MM.1S (cell line): ENCODE measurements at places on chromosomes 2 and 18.

- DNase-seq, result no peak
Observed at GRCh38 chr2:212299333-212299732, 239.3 kb downstream of the ERBB4 start.

DNA sequence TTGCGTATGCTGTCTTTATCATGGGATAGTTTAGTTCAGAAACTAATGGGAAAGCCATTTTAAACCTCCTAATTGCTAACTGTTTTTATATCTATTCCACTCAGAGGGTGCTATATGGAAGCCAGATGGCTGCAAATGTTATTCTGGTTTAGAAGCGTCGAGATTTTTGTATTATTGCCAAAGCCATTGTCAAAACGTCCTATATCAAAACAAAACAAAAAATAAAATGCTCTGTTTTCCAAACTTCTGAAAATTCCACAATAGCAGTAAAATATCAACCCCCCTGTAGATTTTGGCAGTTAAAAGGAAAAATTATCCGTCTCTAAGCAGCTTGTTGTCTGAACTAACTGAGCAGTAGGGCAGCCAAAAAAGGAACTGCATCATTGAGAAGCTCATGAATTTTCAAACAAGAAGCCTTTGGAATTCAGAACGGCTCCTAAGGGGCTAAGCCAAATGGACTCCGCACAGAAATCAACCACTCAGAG, 195.4 kb upstream of the CWC22 start:
- no peak for DNase-seq

GRCh38 chr18:179499-179898, 21.1 kb downstream of the USP14 start:
- DNase-seq, result no peak

DNA sequence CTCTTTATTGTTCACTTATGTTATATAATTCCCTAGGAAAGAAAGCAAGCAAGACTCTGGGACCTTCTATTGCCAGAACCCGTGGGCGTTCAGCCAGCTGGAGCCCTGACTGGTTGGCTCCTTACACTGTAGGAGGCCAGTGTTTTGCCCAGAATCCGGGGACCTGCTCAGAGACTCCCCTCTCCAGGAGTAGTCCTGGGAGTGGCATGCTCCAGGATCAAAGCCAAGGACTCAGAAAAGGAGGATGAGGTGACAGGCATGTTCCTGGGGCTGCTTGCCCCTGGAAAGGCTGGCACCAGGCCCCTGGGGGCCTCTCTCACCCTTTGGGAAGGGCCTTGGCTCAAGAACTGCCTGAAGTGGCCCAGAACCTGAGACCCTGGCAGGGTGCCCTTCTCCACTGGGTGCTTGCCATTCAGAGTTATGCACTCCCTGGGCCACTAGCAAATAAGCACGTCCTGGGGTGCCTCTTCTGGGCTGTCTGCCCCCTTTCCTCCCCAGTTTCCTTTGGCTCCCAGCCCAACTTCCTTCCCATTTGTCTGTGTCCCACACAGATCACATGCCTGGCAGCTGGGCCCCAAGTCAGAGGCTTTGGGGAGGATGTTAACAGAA, 19.6 kb upstream of the KIF3C start:
- no peak for DNase-seq

DNA sequence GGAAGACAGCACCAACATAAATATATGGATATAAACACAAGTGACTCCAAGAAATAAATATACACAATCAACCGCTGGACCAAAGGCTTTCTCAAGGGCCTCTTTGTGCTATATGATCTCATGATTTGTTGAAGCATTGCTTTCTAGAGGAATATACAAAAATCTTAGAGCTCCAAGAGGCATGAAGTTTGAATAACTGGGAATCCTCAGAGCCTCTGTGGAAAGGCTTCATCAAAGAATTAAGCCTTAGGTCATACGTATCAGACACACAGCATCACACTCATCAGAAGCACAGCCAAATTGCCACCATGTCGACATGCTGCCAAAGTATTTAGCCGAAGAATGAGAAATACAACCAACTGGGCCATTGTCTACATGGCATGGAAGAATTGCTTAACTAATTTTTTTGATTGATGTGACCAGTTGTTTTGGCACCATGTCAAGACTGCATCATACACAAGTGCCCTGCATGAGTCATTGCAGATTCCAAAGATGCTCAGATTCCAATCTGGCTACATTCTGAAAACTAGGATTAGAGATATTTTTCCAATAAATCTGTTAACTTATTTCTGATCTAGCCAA, 860.6 kb upstream of the ZEB2 start:
- no peak for DNase-seq

- no peak for DNase-seq
Observed at GRCh38 chr18:57094175-57094574, 52.7 kb upstream of the BOD1L2 start.

- no peak for DNase-seq
Observed at GRCh38 chr2:197940382-197940781, 136.0 kb downstream of the PLCL1 start.

- no peak for DNase-seq
Observed at GRCh38 chr2:170143045-170143717, 34.8 kb upstream of the MYO3B start.

- DNase-seq, result no peak
Observed at GRCh38 chr2:190853531-190854383, 26.9 kb upstream of the GLS start.

- DNase-seq, result no peak
Observed at GRCh38 chr2:64615192-64615763, 38.4 kb downstream of the SERTAD2 start.
